Fibroblast of skin of scalp (primary cell): ENCODE measurements at places on chromosomes 2 and 18.

GRCh38 chr2:228735697-228736096, 535.4 kb downstream of the PID1 start:
- DNase-seq, result no peak

DNA sequence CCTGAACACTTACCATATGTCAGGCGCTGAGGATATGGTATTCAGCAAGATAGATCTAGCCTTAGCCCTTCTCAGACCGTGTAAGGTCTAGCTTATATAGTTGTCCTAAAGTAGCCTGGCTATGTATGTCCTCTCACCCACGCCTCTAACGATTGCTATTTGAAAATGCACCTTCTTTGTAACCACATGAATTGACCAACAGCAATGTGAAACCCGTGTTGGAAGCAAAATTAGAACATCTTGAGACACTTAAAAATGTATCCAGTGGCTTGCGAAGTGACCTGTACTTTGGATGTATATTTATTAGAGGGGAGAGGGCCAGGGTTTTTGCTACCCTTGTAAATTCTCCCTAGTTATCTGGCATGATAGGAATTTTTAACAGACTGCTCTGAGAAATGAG, 860.0 kb upstream of the ZEB2 start:
- no peak for DNase-seq

DNA sequence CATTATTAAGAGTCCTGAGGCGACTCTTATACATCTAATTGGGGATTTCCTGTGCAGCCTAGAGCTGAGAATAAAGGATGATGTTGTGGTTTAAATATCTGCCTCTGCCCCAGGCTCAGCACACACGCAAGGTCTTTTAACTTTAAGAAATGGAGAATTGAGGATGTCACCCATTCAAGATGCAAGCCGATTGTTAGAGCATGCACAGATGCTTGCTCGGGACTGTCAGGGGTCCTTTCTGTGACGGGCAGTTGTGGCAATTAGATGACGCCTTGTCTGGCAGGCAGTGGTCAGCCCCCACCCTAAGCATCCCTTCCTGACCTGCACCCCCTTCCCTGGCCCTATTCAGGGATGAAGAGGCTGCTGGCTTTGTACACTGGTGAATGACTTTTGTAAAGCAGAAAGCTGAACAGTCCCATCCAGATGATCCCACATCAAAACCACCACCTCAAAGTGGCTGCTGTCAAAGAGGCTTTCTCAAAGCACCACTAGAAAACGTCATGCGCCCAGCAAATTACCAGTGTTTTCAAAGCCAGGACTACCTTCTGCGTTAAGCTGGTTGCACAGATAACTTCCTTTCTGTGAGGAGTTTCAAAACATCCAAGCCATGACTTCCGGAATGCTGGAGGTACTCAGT, 23.7 kb downstream of the FAM178B start:
- peak; percentile 5 for DNase-seq

GRCh38 chr2:152555048-152555447, 162.2 kb downstream of the PRPF40A start:
- DNase-seq, result peak; percentile 18

DNA sequence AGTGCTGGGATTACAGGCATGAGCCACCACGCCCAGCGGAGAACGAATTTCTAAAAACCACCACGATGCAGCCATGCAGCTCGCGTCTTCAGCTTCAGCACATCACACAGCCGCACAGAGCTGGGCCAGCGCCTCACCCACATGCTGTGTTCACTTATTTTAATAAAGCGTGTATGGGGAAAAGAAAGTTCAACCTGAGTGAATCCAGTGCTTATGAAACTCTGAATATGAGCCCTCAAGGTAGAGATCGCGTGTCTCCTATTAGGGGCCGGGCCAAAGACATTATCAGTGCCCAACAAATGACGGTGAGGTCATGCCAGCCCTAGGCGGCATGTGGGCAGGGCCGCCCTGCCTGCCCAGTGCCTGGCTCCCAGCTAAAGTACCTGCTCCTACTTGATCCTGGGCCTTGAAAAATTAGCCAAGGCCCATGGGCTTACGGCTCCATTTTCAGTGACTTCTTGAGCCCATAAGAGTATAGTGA, 44.3 kb downstream of the SPRED2 start:
- no peak for DNase-seq

DNA sequence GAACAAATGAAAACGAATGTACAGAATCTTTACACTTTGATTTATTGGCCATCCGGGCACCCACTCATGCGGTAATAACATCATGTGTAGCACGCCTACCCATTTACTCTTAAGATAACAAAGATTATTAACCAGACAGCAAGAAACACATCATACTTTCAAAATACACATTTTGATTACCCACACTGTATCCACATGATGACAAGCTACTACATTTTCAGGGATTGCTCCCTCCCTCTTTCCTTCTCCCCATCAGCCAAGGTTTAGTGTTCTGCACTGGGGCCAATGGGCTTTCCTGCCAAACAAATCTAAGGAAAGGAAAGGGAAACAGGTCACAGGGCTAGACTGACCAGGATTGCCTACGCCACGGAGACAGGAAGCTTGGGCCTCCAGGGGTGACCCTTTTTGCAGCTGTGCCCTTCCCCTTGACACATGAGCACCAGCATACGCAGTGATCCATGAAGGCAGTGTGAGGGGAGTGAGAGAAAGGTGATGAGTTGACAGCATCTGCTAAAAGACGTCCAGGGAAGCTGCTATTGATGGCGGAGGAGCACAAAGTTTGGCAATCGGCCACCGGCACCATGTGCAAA, 76.5 kb downstream of the ZNF521 start:
- DNase-seq, result no peak

DNA sequence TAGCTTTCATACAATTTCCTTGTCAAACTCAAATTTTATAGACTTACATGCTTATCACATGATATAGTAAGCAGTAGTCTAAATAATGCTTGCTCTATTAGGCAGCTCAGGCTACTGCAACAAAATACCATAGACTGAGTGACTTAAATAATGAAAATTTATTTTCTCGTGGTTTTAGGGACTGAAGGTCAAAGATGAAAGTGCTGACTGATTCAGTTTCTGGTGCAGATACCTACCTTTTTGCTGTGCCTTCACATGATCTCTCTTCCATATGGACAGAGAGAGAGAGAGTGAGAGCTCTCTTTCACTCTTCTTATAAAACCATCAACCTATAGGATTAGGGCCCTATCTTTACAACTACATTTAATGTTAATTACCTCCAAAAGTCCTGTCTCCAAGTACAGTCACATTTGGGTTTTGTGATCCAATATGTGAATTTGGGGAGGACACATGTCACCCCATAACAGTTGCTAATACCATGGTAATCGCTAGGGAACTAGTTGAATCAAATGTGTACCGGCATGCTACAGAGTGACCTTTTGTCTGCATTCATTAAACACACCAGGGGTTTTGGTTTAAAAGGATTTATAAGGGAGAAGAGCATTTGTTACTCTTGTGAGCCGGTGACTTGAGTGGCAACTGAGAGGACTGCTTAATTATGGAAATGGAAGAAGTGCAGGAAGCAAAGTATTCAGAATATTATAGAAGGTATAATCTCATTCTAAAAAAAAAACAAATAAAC, 723.4 kb upstream of the LRRTM4 start:
- no peak for DNase-seq

- DNase-seq, result no peak
These were observed 301.6 kb upstream of the FBXO11 start for GRCh38 chr2:48207851-48208250.

DNA sequence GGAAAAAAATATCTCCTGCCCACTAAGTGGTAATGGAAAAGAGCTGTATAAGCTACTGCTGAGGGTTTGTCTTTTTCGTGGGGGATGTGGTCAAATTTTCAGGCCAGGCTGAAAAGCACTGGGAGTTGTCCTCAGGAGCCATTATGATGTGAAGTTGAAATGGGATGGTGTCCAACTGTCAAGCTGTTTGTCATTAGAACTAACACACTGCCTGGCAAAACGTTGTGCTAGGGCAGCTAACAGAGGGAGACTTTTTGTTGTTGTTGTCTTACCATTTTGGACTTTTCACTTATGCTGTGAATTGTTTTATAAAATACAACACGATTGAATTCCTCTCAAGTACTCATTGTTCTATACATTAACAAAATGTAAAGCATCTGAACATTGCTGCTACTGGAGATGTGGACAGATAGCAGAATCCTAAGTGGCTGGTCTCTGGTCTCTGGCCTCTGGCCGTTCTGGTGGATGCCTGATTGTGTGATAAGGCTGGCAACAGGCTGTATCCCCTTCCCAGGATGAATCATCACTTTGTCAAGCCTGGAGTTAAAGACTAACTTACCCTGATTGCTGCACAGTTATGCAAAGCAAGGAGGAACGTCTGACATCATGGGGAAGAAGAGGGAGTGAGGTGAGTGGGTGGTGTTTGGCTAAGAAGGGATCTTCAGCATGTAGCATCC, 2.3 kb downstream of the MYO1B start:
- DNase-seq, result peak; percentile 87

- no peak for DNase-seq
These were observed 461.4 kb downstream of the GALR1 start for GRCh38 chr18:77711096-77711495.

- DNase-seq, result no peak
These were observed 79.6 kb upstream of the RAPGEF4 start for GRCh38 chr2:172655838-172656573.

DNA sequence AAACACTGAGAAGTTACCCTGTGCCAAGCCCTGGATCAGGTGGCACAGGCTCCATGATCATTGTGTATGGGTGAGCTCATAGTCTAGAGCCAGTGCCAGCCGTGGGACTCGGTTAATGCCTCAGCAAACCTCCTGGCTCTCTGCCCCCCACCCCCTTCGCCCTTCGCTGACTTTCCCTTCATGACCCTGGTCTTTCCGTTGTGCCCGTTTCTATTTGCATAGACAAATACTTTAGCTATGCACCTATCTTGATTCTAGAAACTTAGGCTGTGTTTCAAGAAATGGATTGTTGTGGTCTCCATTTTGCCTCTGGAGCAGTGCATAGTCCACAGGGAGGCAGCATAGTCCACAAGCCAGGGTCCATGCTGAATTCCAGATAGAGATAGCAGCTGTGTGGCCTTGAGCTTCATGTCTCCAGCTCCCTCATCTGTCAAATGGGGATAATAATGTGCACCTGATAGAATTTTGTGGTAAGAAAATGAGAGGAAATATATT, 44.8 kb upstream of the KDM3A start:
- DNase-seq, result no peak

DNA sequence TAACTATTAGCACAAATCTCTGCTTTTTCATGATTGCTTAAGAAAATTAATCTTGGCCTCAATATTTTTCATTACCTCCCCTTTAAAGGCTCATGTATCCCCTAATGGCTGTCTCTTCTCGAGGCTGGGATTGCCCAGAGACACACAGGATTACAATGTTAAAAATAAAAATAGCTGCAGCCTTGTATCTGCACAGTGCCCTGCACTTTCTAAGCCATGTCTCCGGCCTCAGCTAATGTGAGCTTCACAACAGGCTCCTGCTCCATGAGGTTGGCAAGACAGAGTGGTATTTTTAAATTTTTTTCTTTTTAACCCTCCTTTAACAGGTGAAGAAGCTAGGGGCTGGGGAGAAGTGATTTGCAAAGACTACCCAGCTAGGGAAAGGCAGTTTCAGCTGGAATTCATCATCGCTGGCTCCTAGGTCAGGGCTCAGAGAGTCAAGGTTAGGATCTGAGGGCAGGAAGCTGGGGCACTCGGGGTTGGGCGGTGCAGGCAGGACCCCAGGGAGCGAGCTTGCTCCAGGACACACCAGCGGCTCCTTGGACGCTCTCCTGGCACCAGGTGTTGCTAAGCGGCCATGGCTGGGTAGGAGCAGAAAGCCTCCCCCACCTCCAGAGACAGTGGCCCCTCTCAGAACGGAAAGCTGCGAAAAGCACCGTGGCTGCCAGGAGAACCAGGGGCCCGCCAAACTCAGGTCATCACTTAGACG, 135.6 kb downstream of the SMAD2 start:
- DNase-seq, result no peak

- no peak for DNase-seq
These were observed 62.7 kb downstream of the ZCCHC2 start for GRCh38 chr18:62585274-62586150.

DNA sequence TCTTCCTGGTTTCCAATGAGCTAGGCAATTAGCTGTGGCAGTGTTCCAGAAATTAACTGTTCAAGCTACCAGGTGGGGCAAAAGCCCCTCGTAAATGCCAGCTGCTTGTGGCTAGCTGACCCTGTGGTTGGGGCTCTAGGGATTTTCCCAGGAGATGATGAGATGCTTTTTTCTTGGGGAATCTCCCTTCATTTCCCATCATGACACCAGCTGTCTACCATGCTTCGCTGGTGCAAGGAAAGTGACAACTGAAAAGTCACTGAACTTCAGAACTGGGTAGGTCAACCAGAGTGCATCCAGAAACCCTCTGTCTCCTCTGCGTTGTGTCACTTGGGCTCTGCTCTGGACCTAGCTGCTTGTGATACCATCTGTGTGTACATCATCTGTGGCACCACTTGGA, 386.5 kb upstream of the DCC start:
- DNase-seq, result no peak

- no peak for DNase-seq
These were observed 9.1 kb downstream of the ARHGAP28 start for GRCh38 chr18:6738622-6739021.

DNA sequence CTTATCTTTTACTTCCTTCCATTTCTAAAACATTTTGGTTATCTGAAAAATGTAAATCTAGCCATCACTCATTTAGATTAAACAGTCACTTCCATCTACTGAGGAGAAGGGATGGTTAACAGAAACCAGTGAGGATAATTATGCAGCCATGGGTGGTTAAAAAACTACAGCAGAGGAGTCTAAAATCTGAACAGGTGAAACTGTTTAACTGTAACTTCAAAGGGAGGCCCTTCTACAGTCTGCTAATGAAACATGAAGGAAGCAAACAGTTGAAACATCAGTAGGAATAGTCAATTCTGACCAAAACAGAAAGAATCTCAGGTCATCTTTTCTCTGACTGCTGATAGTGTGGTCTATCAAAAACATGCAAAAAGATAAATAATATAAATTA, 71.0 kb downstream of the DTNB start:
- DNase-seq, result no peak

GRCh38 chr2:233414777-233415570, 60.7 kb downstream of the DGKD start:
- peak; percentile 29 for DNase-seq

GRCh38 chr2:83282043-83282795, 1176.9 kb downstream of the SUCLG1 start:
- no peak for DNase-seq

GRCh38 chr18:57523171-57523956, 63.1 kb downstream of the FECH start:
- no peak for DNase-seq

- peak; percentile 48 for DNase-seq
These were observed 431 bp downstream of the FAM98A start for GRCh38 chr2:33598561-33599174.

- DNase-seq, result no peak
These were observed 43.2 kb upstream of the FHL2 start for GRCh38 chr2:105442056-105442455.
